ENCODE measurements at places on chromosomes 1 and 21.

- no peak for DNase-seq
Measured at GRCh38 chr21:17660452-17660851, 47.8 kb upstream of the BTG3 start.

- DNase-seq = no peak
Measured at GRCh38 chr1:20496241-20496661, 10.2 kb upstream of the CAMK2N1 start.

DNA sequence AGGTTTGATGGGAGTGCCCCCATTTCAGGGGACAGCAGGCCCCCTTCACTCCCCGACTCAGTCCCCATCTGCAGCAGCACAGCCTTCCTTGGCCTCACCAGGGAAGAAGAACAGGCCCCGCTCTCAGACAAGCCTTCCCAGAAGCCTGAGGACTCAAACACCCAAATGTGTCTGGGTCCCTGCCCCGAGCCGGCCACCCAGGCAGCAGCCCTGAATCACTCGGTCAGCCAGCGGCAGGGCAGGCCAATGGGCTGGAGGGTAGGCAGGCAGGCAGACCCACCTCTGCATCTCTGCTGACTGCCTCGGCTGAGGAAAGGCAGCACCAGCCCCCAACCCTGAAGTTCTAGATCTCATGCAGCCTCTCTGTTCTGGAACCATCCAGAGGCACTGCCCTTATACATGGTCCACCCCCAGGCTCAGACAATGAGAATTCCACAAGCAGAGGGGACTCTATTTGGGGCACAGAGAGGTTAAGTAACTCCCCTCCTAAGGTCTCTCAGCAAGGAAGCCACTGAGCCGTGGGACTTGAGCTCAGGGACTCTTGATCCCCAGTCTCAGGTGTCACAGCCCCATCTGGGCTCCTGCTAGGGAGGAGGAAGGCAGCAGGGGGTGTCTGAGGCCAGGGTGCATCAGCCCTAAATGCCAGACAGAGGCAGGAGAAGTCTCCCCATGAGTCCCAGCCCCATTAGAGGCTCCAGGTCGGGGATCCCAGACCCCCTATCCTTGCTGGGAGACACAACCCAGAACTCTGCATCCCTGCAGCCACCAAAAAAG, 33.2 kb upstream of the RUNX3 start:
- peak; percentile 24 for DNase-seq

GRCh38 chr1:154730259-154730658, 122.3 kb upstream of the ADAR start:
- DNase-seq = peak; percentile 42

- DNase-seq = no peak
Measured at GRCh38 chr1:232301246-232301645, 328.7 kb downstream of the SIPA1L2 start.

DNA sequence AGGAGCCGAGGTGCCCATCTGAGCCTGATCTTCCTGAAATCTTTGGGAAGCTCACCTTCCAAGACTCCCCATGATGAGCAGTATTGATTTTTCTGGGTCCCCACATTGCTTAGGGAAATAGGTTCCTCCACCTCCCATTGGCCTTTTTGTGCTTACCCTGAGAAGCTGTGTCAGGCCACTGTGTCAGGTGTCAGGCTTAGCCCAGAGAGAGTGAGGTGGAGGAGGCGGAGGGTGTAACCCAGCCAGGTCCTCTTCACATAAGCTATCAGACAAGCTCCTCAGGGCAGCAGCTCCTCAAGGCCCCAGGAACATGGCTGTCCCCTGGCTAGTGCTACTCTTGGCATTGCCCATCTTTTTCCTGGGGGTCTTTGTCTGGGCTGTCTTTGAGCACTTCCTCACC, 352 bp downstream of the AADACL4 start:
- no peak for DNase-seq

DNA sequence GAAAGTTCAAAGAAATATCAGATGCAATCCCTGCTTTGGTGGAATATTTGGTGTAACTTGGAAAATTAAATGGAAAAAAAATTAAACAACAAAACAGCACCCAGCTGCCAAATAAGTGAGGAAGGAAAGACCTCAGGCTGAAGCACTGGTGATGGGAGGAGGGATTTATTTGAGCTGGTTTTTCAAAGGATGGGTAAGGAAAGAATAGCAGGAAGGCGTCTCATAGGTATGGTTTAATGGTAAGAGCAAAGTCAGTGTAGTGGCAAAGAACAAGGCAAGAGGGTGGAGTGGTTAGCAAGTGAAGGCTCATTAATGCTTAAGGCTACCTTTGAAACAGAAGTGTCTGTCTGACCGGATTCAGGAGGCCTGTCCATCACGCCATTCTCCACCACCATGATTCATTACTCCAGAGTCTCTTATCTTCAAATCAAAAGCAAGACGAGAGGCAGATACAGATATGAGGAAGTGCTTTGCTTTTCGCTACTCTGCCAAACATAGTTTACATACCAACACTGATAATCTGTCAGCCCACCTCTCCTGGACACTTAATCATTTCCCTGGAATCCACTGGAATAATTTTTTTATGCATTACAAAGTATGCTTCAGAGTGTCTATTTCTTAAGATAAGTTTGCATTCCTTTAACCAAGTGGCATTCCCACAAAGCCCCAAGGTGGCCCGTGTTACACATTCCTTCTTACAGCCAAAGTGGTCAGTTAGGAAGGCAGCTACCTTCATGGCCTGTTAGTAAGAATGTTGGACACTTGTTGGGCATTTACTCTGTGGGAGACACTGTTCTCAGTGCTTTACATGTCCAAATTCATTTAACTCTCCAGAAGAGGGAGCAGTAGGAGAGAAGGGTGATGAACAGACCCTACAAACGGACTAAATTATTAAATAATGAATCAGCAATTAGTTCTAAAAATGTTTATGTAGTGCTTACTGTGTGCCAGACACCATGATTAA, 146.6 kb downstream of the ROR1 start:
- DNase-seq = no peak

DNA sequence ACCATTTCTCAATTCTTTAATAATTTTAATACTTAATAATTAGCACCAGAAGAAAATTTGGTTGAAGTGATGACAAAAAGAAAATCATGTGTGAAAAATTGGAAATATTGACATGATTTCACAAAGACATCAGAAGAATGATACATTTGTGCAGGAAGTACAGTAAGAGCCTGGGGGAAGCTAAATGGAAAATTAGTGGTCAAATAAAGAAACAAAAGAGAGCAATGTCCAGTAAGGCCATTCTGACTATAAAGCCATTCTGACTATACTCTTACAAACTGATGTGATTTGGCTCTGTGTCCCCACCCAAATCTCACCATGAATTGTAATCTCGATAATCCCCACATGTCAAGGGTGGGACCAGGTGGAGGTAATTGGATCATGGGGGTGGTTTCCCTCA, 48.6 kb upstream of the KCNE1 start:
- DNase-seq = no peak

DNA sequence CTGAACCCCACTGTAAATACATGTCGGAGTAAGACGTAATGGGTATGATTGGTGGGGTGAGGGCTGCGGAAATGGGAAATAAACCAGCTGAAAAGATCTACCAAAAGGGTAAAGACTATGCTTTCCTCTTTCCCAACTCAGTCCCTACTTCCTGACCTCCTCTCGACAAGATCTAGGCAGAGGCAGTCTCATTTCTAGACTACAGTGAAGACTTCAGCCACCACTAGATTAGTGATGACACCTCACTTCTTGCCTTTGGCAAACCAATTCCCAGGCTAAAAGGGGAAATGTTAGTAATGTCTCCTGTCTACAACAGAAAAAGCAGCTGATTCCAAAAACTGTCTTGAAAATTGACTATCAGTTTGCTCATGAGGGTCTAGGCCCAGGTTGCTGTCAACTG, 219.9 kb downstream of the ASTN1 start:
- DNase-seq = no peak

DNA sequence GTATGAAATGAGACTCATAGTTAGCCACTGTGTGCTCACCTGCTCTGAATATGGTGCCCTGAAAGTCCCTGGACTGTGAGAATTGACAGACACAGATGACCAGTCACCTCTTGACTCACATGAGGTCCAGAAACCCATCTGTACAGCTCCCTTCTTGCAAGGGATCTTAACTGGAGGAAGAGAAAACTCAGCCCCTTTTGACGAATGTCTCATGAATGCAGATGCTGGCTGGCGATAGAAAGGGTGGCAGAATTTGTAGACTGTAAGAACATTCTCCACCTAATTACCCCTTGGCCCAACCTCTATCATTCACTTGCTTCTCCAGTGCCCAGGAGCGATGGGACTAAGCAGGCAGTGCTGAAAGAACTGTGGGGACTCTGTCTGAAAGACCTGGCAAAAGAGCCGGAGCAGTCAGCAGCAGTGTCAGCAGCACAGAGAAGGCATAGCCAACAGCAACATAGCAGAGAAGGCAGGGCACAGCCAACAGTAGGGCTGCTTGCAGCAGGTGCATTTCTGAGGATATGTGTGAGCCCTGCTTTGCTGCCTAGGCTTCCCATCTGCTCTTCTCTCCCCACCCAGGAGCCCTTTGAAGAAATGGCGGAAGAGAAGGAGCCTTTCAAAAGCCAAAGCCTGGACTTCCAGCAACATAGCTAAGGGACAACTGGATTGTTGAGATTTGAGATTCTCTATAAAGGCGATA, 25.8 kb upstream of the IFNGR2 start:
- DNase-seq = no peak

DNA sequence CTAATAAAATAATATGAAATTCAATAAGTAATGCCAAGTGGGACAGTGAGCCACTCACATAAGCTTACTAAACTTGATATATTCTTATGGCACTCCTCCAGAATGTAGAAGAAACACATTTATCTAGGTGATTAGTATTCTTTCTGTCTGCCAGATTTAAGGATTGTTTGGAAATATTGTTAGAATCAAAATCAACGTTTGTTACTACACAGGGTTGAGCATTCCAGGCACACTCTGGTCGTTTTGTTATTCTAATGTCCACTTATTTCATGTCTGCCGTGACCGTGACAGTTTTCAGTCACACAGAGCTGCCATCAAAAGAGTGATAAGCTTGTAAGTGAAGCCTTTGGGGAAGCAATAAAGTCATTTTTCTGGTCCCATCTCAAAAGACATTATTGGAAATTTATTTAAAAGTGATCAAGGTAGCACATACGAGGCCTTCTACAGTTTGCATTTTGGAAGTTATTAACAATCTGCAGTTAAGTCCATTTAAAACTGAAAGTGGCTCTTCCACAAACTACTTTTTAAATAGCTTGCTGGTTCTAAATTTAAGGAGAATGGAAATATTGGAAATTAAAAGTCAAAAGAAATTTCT, 38.0 kb downstream of the NFIA start:
- DNase-seq = no peak

DNA sequence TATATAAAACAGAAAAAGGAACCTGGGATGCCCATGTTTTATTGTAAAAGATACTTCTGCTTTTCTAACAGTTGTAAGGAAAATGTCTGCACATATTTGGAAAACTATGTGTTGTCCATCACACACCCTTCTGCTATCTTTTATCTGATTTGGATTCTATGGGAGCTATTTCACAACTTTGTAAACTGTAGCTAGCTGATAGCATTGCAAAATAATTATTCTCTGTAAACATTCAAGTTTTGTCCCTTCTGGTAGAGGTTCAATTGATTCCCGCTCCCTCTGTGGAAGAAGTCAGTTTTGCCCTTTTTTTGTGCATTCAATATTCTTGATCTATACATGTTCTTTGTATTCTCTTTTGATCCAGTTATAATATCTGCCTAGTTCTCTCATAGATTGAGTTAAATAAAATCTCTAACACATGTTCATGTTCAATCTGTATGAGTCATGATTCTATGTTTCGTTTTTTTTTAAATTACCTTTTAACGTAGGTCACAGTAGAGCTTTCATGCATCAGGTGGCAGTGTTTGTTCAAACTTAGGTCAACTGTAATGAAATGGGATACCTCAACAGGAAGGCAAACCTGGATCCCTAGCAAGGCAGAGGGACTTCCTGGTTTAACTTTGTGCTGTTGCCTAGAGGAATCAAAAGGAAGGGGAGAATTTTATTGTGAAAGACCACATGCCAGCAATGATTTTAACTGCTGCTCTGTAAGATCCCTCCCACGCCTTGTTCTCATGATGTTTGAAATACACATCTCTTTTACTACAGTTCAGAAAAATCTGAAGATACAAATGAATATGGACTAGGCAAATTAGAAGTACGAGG, 26.0 kb upstream of the BCL9 start:
- DNase-seq = peak; percentile 9

Measured in GDM1 (cell line).